Psoas muscle (tissue), 8 donors: ENCODE measurements at places on chromosomes 11 and 22. TPM values are rescaled to one million over a fixed set of nuclear protein-coding genes. Genes with fewer than 3 reads are reported as not detected.

Gene OR8G1
- not detected for polyA plus RNA-seq

Gene ANGPTL5
- polyA plus RNA-seq = 0.16 TPM

Gene LARGE2
- 0.13 TPM for polyA plus RNA-seq

Gene ZBTB16
- 89.8 TPM for polyA plus RNA-seq

Gene PPM1F
- 8.1 TPM for polyA plus RNA-seq

Gene CTSD
- 1,217 TPM for polyA plus RNA-seq

Gene MYBPC3
- polyA plus RNA-seq = 0.13 TPM

Gene TOP3B
- polyA plus RNA-seq = 8.1 TPM

- DNase-seq = no peak
These were observed 17.0 kb downstream of the COA4 start for GRCh38 chr11:73859671-73860070.

DNA sequence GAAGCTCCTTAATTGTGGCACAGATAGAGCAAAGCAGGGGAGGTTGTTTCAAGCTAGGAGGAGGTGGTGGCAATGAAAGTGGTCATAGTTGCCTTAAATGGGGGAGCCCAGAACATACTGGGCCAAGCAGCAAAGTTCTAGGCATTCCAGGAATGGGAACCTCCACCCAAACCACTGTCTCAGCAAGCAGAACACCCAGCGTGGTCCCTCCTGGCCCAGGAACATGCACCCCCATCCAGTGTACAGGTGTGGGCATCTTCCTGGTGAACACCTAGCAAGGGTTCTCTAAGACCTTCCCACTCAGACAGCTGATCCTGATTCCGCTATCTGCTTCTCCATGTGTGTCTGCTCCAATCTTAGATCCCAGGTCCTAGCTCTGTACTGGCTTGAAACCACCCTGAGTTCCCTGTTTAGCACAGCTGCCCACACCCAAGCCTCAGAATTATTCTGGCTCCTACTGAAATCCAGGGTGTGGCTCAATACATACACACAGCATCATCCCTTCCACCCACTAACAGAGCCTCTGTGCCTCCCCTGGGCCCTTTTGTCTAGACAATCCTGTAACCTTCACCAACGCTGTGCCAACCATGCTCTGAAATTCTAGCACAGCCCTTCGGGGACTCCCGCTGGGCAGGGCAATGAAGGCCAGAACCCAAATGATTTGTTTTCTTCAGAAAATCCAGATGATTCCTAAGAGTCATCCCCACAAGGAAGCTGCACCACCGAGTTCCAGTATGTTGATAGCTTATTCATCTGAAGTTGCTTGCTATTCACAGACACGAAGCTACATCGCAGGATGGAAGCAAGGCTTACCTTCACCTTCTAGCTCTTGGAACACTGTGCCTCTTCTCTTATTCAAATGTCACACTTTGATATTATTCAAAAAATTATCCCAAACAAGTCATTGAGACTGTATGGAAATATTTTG is 76.6 kb downstream of the ABTB2 start:
- DNase-seq = no peak

GRCh38 chr22:38327805-38328204 is 10.6 kb upstream of the CSNK1E start:
- DNase-seq = no peak

- no peak for DNase-seq
These were observed 395.9 kb downstream of the OPCML start for GRCh38 chr11:133136376-133136775.

- DNase-seq = no peak
These were observed 194.4 kb downstream of the CTTN start for GRCh38 chr11:70592641-70593165.

GRCh38 chr11:59560290-59560701 is 49.0 kb downstream of the OR4D9 start:
- no peak for DNase-seq

- no peak for DNase-seq
These were observed 40.4 kb downstream of the TNRC6B start for GRCh38 chr22:40218152-40218551.

GRCh38 chr22:27866135-27867084 is 52.6 kb downstream of the PITPNB start:
- no peak for DNase-seq

GRCh38 chr11:17135916-17136683 is 58.6 kb upstream of the RPS13 start:
- no peak for DNase-seq
